ENCODE measurements at places on chromosomes 16 and 17.

DNA sequence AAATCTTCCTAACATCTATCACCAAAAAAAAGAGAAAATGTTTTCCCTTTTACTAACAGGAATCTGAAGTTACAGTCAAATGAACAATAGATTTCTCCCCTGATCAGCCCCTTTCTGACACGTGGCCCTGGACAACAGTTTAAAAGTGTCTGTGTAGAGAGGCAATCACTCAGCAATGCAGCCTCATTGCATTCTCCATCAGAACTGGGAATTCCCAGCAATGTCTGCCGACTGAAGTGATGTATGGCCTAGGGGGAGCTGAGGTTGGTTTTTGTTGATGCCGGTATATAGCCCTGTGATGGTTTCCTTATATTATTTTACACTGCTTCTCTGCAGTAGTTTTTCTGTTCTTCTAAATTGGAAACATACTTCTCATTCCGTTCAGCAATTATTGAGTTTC is 904.3 kb upstream of the CDH8 start:
- no peak for DNase-seq

DNA sequence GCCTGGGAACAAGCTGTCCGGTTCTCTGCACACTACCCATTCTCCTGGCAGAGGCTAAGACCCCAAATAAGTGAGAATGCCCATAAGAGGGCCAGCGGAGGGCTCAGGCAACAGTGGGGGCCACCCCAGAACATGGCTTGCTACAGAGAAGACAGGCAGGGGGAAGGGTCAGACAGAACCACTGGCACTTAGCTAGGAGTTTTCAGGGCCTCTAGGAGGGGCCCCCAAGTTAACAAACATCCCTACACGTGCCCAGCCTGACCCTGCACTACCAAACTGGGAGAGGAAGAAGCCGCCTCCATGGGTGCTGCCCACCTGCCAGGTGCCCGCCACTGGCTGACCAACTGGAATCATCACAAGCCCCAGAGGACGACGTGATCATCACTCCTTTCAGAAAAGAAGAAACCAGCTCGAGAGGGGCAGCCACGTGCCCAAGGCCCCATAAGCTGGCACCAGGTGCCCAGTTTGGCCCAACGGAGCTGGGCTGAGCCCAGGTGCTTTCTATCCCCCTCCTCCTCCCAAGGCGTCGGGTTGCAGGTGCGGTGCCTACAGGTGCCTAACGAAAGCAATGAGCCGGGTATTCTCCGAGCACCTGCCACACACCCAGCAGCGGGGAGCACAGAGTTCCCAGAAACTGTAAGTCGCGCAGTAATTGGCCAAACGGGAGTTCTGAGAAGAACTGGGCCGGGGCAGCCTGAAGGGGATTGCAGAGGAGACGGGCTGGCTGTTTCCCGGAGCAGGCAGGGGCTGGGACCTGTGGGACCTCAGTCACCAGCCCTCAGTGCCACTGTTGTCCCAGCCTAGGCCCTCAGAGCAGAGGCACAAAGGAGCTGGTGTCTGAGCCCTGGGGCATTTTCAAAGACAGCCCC is 13.2 kb downstream of the RPH3AL start:
- no peak for DNase-seq

- DNase-seq = no peak
These were observed 148.5 kb upstream of the GSE1 start for GRCh38 chr16:85464383-85465305.

GRCh38 chr16:64751906-64752305 is 370.0 kb downstream of the CDH11 start:
- no peak for DNase-seq

- DNase-seq = no peak
These were observed 2.1 kb downstream of the MED13 start for GRCh38 chr17:62062944-62063343.

GRCh38 chr17:83024218-83024971 is 55.0 kb upstream of the METRNL start:
- DNase-seq = no peak

GRCh38 chr17:45101883-45102811 is 30.2 kb downstream of the PLCD3 start:
- DNase-seq = no peak

- peak; percentile 71 for DNase-seq
These were observed 4.6 kb downstream of the PLCD3 start for GRCh38 chr17:45127548-45128300.

- DNase-seq = no peak
These were observed 22.5 kb downstream of the STAT5A start for GRCh38 chr17:42310787-42311215.

DNA sequence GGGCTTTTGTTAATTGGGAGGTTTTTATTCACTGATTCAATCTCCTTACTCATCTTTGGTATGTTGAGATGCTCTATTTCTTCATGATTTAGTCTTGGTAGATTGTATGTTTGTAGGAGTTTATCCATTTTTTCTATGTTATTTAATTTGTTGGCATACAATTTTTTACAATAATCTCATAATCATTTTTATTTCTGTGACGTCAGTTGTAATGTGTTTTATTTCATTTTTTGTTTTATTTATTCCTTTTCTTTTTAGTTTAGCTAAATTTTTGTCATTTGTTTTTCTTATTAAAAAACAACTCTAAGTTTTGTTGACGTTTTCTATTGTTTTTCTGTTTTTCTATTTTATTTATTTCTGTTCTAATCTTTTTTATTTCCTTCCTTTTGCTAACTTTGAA is 389.8 kb downstream of the HS3ST3B1 start:
- DNase-seq = no peak

DNA sequence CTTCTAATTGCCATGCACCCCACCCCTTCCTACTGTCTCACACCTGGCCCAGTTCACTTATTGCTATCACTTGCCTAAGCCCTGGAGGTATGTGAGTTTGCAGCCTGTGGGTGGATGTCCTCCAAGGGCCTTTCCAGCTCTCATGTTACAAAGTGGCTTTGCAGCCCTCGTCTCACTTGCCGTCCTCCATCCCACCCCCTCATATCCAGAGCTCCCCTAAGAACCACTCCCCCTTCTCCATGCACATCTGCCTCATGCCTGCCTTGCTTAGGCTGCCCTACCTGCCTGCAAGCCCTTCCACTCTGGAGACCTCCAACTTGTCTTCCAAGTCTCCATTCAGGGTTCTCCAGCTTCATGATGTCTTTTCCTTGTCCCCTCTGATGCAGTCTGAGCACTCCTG is 119.4 kb upstream of the NLRP1 start:
- DNase-seq = no peak

GRCh38 chr17:39069114-39069756 is 82.2 kb downstream of the PLXDC1 start:
- DNase-seq = peak; percentile 83

GRCh38 chr17:76714822-76715495 is 4.2 kb upstream of the MXRA7 start:
- no peak for DNase-seq

DNA sequence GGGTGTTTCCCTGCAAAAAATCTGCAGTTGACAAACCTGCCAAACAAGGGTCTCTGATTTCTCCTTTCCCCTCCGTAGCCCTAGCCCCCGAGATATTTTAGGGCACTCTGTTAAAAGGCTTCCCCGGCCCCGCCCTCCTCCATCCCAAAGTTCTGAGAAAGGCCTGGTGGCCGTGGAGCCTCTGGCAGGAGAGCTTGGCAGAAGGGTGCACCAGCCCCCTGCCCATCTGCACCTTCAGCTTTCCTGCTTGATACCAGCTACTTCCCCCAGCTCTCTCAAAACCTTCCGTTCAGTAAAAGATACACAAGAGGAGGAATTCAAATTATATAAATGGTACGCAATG is 711 bp upstream of the CANT1 start:
- no peak for DNase-seq

DNA sequence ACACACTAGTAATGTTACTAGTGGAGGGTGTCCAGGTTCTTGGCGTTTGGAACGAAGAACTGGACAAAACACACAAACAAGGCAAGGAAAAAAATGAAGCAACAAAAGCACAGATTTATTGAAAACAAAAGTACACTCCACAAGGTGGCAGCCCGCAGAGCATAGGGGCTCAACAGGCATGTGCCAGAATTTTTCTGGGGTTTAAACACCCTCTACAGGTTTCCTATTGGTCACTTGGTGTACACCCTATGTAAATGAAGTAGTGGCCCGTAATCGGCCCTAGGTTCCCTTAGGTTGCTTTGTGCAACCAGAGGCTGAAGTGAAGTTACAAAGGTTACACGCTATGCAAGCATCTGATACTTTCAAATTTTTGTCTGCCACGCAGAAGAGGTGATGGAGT is 8.1 kb downstream of the OR2C1 start:
- no peak for DNase-seq

DNA sequence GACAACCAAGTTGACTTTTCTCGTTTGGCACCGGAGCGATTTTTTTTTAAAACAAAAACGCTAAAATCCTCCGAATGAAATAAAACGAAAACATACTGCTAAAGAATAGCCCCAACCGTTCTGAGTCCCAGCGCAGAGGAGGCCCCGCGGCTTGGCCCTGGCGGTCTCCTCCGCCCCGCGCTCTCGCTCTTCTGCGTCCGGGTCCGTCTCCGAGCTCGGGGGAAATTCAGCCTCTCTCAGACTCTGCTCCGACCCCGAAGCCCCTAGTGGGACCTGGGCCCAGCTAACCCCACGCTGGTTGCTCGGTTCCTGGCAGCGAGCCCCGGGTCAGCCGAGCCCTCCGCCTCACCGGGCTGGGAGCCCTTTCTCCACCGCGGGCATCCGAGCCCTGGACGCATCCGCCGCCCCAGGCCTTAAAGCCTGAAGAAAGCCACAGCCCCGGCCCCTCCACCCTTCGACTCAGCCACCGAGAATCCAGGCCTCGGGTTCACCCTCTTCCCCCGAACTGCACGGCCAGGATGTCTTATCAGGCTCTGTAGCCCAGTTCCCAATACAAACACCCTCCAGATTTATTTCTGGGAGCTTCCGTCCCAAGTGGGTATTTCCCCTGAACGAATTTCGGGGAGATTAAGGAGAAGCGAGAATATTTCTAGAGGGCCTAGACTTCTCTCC is 1.2 kb downstream of the TBX2 start:
- no peak for DNase-seq

DNA sequence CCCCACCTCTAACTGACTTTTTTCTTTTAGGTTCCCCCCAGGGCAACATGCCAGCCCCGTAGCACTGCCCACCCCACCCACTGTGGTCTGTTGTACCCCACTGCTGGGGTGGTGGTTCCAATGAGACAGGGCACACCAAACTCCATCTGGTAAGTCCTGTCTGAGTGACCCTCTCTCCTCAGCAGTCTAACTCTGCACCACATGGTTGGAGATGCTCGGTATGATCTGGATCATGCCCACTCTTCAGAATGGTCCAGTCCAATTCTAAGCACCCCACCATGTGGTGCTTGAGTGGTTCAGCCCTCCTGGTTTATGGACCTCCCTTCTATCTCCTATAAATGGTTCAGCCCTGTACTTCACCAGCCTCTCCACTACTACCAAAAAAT is 5.9 kb downstream of the KDM6B start:
- no peak for DNase-seq

DNA sequence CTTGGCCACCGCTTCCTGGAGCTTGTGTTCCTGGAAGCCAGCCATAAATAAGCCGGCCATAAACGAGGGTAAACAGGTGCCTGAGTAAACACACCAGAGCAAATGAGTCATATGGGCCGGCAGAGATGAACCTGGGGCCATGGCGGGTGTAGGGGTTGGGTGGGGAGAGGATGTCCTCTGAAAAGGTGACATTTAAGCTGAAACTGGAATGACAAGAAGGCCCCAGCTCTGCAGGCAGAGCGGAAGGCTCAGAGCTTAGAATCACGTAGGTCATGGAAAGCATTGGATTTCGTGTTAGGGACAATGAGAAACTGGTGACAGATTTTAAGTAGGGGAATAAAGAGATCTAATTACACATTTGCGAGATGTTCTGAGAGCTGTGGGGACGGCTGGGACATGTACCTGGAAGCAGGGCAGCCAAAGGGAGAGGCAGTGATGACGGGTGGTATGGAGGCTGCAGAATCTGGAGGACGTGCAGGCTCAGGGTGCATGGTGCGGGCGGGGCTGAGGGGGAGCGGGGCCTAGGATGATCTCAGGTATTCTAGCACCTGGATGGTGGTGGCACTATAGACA is 8.1 kb upstream of the DNASE1 start:
- DNase-seq = no peak

DNA sequence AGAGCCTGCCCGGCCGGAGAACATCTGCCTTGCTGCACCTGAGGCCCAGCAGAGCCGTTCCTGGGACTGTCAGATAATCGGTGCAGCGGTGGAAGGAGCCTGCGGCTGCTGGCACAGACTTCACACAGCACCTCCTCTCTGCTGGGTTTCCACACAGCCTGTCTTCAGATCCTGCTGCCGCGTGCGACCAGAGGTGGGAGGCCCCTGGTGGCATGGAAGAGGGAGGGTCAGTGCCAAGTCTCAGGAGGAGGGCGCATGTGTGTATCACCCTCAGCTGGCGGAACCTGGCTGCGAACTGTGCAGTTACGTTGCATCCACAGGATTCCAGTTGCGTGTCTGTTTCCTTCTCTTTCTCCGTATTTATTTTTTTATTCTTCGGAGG is 3.3 kb downstream of the CDK5R1 start:
- DNase-seq = no peak

DNA sequence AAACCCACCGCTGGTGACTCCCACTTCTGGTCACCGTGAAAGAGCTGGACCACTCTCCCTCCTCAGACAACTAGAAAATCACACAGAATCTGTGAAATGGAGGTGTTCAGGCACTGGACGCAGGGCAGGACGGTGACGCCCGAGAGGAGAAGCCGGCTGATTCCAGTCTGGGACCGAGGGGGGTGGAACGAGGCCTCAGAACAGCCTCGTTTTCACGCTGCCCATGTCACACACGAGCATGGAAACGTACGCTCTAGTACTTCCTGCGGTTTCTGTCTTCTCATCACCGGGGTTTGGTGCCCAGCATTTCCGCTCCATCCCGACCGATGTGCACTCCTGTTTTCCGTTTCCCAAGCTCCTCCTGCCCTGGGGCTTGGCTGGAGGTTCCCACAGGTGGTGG is 101.8 kb upstream of the METRNL start:
- DNase-seq = no peak

- DNase-seq = no peak
These were observed 14.2 kb downstream of the ZNF624 start for GRCh38 chr17:16639438-16639837.

DNA sequence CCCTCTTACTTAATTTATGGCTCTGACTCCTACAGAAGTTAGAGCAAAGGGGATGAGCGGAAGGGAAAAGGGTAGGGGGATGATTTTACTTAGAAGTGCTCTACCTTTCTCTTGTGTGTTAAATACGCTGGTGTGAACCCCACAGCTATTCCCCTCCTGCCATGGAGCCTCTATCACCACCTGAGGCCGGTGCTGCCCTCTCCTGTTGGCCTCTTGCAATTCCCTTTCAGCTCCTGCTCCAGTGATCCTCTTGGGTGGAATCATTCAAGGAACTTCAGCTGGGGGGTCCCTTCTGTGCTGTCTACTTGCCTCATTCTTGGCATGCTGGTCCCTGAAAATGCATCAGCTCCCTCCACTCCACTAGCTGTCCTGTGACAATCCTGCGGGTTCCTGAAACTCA is 41.8 kb upstream of the CDH8 start:
- DNase-seq = no peak

DNA sequence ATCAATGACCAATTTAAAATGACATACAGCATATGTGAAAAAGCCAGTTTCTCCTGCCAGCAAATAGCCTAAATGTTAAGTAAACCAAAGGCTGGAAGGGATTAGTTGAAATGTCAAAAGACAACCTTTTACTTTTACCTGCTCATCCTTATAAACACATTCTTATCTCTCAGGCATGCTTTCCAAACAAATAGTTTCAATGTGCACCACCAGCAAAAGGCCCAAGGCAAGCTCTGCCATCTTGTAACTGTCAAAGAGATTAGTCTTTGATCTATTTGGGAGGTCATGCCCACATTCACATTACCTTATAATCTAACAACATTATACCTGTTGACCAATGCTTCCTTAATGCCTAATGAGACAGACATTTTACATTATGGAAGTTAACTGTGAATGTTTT is 132.2 kb upstream of the NACA2 start:
- DNase-seq = no peak

GRCh38 chr17:41518031-41518430 is 659 bp downstream of the KRT15 start:
- no peak for DNase-seq
